ENCODE measurements at places on chromosomes 5 and 9.

GRCh38 chr9:84781458-84781857, 111.9 kb downstream of the NTRK2 start:
- no peak for DNase-seq

GRCh38 chr5:161230221-161230620, 316.3 kb downstream of the GABRB2 start:
- no peak for DNase-seq

GRCh38 chr9:18743421-18743820, 269.5 kb downstream of the ADAMTSL1 start:
- DNase-seq = no peak

DNA sequence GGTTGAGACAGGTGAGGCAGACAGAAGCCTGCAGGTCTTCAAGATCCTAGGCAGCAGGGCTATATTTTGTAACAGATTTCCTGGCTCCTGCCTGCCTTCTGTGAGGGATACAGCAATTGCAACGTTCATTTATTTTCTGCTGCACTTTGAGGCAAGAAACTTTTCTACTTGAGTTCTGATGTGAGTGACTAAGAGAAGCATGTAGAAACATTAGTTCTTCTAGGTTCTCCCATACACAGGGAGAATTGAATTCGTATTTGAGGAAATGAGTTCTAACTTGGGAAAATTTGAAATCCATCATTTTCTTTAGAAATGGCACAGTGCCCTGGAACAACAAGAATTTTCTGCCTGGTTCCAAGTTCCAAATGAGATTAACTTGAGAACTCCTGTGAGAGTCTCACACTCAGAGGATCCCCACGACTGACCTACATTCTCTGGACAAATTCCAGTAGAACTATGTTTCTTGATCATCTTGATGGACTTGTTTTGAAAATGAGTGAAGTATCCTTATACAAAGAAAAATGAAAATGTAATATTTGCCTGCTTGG, 15.0 kb downstream of the MAMDC2 start:
- DNase-seq = no peak

DNA sequence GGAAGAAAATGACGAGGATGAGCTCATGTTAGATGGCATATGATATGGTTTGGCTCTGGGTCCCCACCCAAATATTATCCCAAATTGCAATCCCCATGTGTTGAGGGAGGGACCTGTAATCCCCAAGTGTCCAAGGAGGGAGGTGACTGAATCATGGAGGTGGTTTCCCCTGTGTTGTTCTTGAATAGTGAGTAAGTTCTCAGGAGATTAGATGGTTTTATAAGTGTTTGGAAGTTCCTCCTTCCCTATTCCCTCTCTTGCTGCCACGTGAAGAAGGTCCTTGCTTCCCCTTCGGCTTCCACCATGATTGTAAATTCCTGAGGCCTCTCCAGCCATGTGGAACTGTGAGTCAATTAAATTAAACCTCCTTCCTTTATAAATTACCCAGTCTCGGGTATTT, 10.1 kb downstream of the EDIL3 start:
- DNase-seq = no peak

GRCh38 chr9:109305801-109306200, 15.1 kb downstream of the EPB41L4B start:
- DNase-seq = no peak

DNA sequence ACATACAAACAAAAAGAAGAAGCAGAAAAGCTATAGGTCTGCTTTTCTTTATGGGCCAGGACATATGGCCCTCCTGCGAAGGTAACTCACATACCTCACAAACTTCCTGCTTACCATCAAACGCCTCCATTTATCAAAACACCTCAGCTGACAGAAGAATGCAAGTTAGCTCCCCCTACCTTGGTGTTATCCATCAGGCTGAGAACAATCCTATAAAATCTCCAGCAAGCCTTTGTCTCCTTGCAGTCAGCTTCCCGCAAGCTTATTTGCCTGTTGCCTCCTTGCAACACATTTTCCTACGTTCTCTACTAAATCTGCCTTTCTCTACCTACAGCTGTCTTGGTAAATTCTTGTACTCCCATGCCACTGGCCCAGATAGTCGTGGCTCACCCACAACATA, 22.7 kb upstream of the PCA3 start:
- DNase-seq = no peak

DNA sequence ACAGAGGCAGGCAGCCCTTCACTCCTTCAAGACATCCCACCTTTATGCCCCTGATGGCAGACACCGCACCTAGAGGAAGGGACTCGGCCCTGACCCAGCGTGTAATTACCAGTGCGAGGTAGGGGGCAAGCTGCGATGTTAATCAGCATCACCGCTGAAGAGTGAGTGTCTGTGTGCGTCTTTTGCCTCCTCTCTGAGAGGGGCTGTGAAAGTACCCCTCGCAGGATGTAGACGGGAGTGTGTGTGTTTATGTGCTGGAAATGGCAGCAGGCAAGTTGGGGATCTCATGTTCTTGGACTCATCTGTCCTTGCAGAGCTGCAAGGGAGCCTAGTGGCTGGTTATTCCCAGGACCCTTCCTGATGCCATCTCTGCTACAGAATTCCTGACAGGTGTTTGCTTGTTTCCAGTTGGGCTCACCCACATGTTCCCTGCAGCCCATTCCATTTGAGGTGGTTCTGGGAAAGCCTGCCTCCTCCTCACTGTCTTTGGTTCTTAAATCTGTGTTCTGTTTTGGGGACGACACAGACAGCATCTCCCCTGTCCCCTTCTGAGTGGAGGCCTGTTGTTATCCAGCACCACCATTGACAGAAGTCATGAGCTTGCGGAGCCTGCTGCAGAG, 70.5 kb downstream of the ZNF618 start:
- no peak for DNase-seq

GRCh38 chr9:93321220-93321610, 130.3 kb upstream of the FAM120A start:
- DNase-seq = no peak

GRCh38 chr5:138466125-138466899, 1.0 kb downstream of the EGR1 start:
- DNase-seq = no peak

- no peak for DNase-seq
Observed at GRCh38 chr9:859251-859650, 17.8 kb downstream of the DMRT1 start.

- no peak for DNase-seq
Observed at GRCh38 chr9:90966480-90967144, 165.0 kb downstream of the SYK start.

- DNase-seq = no peak
Observed at GRCh38 chr9:108271646-108272348, 584.0 kb downstream of the ACTL7B start.

GRCh38 chr5:78221964-78222451, 72.5 kb downstream of the AP3B1 start:
- DNase-seq = no peak

DNA sequence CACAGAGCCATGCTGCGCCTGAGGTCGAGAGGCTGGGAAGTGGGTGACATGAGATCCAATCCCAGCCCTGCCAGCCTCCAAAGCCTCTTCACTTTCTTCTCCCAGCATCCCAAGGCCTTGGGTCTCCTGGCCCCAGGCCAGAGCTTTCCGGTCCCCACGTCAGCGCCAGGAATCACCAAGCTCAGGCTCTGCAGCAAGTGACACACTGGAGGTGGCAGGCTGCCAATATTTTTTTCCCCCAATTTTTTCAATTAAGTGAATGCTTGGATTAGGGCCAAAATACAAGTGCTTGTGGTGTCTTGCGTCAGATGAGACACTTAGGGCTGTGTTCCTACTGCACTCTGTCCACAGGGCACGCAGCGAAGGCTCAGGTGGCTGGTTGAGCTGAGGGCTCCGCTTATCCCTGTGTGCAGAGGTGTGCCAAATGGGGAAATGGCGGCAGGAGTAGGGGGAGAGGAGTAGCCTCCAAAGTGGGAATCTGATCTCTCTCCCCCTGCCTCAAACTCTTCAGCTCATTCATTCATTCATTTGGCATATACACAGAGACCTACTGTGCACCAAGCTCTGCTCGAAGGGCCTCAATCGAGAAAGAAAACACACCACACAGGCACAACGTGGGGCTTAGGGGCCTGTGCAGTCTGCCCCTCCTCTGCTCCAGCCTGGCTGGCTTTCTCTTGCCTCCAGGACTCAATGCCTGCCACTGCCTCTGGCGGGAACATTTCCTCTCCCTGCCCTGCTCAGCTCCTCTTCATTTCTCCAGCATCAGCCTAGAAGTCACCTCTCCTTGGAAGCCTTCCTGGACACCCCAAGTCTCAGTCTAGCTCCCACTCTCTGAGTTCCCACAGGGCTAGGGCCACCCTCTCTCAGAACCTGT, 16.6 kb downstream of the SH3PXD2B start:
- no peak for DNase-seq

DNA sequence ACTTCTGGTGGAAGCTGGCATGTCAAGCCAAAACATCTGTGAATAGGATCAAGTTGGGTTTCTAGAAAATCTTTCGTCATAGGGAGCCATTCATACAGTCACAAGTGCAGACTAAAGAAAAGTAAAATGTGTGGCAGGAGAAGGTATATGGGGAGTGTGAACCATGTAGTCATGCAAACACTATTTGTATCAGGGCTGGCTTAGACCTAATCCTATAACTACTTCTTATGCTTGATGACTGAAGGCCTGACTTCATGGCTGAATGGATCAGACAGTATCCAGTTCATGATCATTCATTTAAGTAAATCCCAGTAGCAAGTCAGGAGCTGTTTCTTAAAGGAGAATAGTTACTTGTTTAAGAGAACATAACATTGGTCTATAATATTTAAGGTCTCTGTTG, 63.8 kb upstream of the DAPK1 start:
- no peak for DNase-seq

GRCh38 chr5:116566251-116566650, 8.4 kb downstream of the SEMA6A start:
- no peak for DNase-seq

DNA sequence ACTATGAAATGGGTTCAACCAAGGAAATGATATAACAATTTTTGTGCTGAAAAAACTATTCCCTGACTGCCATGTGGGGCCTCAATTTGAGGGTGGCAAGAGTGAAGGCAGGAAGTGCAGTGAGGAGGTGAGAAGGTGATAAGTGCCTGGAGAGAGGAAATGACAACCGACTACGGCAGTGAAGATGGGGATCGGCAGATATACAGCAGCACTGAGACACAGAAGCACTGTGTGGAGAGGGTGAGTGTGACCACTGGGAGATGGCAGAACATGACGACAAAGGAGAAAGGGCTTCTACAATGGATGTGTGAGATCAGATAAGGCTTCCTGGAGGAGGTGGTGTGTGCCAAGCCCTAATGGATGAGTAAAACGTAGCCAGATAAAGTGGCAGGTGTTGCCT, 271.8 kb downstream of the TRIM32 start:
- DNase-seq = no peak

DNA sequence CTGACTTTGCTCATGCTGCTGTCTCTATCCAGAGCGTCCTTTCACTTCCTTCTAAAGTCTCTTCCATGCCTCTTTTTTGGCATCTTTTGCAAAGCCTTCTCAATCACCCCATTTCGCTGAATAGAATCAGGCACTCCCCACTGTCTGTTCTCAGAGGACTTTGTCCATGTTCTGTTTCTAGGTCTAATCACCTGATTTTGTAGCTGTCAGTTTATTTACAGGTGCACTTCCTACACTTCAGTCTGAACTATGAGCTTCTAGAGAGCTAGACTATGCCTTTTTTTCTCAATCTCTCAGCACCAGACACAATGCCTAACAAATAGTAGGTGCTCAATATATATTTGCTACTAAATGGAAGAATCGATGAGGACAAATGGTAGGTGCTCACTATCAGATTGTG, 29.9 kb downstream of the TLR4 start:
- DNase-seq = no peak

Measured in stimulated activated CD8-positive, alpha-beta memory T cell treated with anti-CD3 and anti-CD28 coated beads, Interleukin-4, amount 100 ng/mL, for 1 hour (primary cell).